ENCODE measurements at places on chromosomes 11 and 22.

- peak; percentile 32 for DNase-seq
Observed at GRCh38 chr11:7600205-7600775, 73.0 kb downstream of the CYB5R2 start.

DNA sequence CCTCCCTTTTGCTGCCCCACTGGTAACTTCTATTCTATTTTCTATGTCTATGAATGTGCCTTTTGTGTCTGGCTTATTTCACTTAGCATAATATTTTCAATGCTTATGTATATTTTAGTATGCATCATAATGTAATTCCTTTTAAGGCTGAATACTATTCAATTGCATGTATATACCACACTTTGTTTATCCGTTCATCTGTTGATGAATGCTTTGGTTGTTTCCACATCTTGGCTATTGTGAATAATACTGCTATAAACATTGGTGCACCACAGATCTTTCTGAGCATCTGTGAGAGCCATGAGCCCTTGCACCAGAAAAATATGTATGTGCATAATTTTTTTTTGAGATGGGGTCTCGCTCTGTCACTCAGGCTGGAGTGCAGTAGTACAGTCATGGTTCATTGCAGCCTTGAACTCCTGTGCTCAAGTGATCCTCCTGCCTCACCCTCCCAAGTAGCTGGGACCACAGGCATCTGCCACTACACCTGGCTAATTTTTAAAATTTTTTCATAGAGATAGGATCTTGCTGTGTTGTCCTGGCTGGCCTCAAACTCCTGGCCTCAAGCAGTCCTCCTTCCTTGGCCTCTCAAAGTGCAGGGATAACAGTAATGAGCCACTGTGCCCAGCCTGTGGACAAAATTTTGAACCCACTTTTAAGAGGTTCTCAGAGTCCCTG lies 27.0 kb downstream of the HEPHL1 start:
- no peak for DNase-seq

- no peak for DNase-seq
Observed at GRCh38 chr11:90589735-90590134, 366.9 kb upstream of the CHORDC1 start.

DNA sequence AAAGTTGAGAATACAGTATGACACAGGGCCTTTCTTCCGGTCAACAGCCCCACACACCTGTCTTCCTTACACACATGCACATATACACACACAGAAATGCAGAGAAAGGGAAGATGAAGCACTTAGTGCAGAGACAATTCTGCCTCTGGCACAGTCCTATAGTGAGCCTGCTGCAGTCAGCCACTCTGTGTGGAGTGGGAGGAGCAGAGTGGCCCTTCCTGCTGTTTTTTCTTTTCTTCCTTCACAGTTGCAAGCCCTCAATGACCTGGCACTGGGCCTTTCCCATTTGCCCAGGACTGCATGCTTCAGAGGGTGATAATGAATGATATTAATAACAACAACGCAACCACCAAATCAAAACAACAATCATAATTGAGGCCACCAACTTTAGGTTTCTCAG lies 527.0 kb upstream of the B3GAT1 start:
- no peak for DNase-seq

DNA sequence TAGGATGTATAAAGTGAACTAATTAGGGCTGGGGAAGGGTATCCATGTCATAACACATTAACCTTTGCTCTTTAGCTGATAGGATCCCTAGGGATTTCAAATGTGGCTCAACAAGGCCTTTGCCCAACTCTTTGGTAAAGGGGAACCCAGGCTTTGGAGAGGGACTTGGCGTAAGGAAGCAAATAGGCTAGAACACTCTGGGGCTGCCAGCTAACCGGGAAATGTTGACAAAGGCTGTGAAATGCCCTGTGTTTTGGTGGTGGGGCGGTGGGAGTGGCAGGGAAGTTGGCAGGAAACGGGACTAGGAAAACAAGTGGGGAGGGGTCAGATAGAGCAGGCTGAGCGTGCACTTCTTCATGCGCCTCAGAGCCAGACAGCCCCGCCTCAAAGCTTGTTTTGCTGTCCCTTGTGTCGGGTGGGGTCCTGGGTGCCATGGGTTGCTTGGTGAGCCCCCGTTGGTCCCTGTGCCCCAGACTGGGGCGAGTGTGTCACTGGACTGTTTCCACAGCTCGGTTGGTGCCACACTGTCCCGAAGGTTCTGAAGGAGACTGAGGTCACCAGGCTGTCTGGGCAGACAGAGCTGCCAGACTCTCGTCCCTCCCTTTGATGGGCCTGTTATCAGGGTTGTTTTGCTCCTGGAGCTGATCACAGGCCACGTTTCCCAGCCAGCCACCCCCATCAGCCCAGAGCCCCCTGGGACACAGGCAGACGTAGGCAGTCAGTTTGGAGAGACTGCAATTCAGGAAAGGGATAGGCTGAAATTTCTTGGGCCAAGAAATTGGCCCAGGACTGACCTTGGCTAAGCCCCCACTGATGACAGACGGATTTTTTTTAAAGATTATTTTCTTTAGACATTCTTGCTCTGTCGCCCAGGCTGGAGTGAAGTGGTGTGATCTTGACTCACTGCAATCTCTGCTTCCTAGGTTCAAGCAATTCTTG lies 19.6 kb downstream of the KCTD21 start:
- no peak for DNase-seq

DNA sequence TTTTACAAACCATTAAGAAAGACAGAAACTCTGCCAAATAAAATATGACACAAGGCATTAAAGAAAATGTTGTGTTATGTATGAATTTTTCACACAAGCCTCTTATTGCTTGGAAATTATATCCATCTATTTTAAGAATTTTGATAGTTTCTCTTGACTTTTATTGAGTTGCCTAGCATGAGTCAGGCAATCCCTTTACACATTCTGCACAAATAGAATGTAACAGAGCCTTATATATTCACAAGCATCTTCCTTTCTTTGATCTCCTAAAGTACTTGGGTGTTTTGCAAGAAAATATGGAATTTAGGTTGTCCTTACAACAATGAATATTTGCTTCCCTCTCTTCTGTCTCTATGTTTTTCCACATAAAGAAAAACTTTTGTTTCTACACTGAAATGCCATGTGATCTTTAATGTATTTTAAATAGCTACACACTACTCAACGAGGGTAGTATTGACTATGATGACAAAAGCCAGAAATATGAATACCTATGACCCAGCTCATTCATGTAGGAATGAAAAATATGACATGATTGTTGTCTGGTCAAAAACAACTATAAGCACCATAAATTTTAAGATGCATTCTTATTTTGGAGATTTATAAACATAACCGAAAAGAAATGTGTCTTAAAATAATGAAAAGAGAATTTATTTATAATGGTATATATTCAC lies 398.8 kb downstream of the GUCY1A2 start:
- DNase-seq: no peak

DNA sequence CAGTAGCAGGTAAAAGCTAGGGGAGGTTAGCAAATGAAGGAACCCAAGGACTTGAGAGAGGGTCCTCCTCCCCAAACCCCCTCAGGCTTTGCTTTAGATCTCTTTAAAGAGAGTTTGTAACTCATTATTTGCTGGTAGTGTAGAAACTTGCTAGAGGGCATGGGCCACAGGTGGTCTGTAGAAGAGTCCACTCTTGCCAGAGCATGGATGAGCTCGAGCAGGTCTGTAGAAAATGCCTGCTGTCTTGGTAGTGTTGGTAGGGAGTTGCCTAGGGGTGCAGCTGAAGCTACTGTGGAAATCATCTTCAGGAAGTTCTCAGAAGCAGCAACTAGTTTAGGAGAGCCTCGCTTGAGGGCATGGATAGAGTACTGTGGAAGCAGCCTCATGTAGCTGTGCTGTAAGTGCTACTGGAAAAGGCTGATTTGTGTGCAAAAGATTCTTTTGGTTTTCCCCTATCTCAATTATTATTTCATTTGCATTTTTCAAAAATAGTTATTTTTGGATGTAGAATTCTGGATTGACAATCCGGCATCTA lies 104.3 kb downstream of the TMEM135 start:
- DNase-seq: no peak

GRCh38 chr22:36739185-36739584 lies 35.6 kb upstream of the CACNG2 start:
- no peak for DNase-seq

- no peak for DNase-seq
Observed at GRCh38 chr22:22422629-22423112, 85.9 kb downstream of the ZNF280B start.

GRCh38 chr11:58575377-58576020 lies at the start of gene LPXN:
TSS of gene LPXN (minus strand) at chr11:58575856. CDS start at chr11:58575772, 84 bp downstream.
- no peak for DNase-seq

GRCh38 chr11:69828276-69828970 lies 9.2 kb upstream of the FGF3 start:
- no peak for DNase-seq

GRCh38 chr11:119307219-119307618 lies 9.7 kb downstream of the MCAM start:
- no peak for DNase-seq

Data from T1000 (cell line).